Skin of body (tissue), 3 donors: ENCODE measurements at places on chromosomes 7 and 10. TPM values are rescaled to one million over a fixed set of nuclear protein-coding genes. Genes with fewer than 3 reads are reported as not detected.

The KDM7A gene
- 26.2 TPM for total RNA-seq

The TMEM26 gene
- total RNA-seq = 5.1 TPM

The PDZD8 gene
- total RNA-seq = 20.9 TPM

The FRA10AC1 gene
- total RNA-seq = 30.9 TPM

The PRSS1 gene
- not detected for total RNA-seq

The MYL7 gene
- total RNA-seq = 2.0 TPM

The CPXM2 gene
- total RNA-seq = 4.9 TPM

The POU6F2 gene
- total RNA-seq = 0.20 TPM

The WNT8B gene
- total RNA-seq = not detected

The COL28A1 gene
- total RNA-seq = 9.0 TPM

The GLCCI1 gene
- 23.7 TPM for total RNA-seq

The TAS2R41 gene
- not detected for total RNA-seq

The PON1 gene
- total RNA-seq = 0.10 TPM

The CPN1 gene
- not detected for total RNA-seq

The SCART1 gene
- total RNA-seq = 2.5 TPM

The OR6B1 gene
- not detected for total RNA-seq

The MRC1 gene
- total RNA-seq = 35.5 TPM

The HOXA5 gene
- 4.7 TPM for total RNA-seq

The OR9A2 gene
- 0.20 TPM for total RNA-seq

The OR6V1 gene
- total RNA-seq = not detected

The ATP6V0A4 gene
- 4.1 TPM for total RNA-seq

The CTAGE4 gene
- total RNA-seq = 9.1 TPM

The GJD4 gene
- total RNA-seq = not detected

The ATAD1 gene
- total RNA-seq = 31.3 TPM

The STEAP2 gene
- total RNA-seq = 14.6 TPM

The FOXP2 gene
- 12.5 TPM for total RNA-seq

The SEMA3C gene
- 103 TPM for total RNA-seq

The NRP1 gene
- 108 TPM for total RNA-seq

The UTF1 gene
- not detected for total RNA-seq

The MACROH2A2 gene
- 10.2 TPM for total RNA-seq

The CUL2 gene
- 25.6 TPM for total RNA-seq

The CYP26A1 gene
- not detected for total RNA-seq

The OPALIN gene
- not detected for total RNA-seq
